Stimulated activated CD4-positive, alpha-beta T cell treated with anti-CD3 and anti-CD28 coated beads, Interleukin-12 subunit alpha, Interleukin-12 subunit beta, amount 100 ng/mL, for 24 hours (primary cell): ENCODE measurements at places on chromosomes 11 and 22.

DNA sequence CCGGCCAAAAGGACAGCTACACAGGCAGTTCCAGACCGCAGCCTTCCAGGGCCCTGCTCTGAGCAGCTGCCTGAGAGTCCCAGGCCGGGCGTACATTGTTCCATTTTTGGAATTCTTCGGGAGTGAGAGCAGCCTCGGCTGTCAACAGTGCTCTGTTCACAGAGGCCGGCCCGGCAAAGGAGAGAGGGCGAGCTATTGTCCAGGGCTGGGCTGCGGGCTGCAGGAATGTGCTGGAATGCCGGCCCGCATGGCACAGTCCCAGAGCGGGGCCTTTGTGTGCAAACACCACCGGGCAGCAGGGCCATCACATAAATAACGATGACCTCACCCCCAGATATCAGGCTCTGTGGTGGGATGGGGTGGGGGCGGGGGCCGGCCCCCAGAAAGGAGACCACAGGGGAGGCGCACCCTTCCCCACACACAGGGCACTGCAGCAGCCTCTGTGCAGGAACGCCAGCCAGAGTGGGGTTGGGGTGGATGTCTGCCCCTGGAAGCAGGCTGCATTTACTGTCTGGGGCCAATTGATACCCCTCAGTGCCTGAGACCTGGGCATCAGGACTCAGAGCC lies 15.8 kb downstream of the LINC01488 start:
- DNase-seq = no peak

DNA sequence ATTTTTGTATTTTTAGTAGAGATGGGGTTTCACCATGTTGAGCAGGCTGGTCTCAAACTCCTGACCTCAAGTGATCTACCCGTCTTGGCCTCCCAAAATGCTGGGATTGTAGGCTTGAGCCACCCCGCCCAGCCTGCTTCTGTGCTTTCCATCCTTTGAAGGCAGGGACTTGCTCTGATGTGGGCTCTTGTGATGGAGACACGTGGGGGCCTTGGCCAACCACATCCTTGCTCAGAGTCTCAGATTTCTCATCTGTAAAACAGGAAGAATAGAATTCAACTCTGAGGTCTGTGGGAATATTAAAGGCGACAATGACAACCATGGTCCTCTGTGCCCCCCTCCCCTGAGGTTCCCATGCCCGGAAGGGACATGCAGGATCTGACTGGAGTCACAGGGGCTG lies 3.8 kb upstream of the GGA1 start:
- peak; percentile 21 for DNase-seq

DNA sequence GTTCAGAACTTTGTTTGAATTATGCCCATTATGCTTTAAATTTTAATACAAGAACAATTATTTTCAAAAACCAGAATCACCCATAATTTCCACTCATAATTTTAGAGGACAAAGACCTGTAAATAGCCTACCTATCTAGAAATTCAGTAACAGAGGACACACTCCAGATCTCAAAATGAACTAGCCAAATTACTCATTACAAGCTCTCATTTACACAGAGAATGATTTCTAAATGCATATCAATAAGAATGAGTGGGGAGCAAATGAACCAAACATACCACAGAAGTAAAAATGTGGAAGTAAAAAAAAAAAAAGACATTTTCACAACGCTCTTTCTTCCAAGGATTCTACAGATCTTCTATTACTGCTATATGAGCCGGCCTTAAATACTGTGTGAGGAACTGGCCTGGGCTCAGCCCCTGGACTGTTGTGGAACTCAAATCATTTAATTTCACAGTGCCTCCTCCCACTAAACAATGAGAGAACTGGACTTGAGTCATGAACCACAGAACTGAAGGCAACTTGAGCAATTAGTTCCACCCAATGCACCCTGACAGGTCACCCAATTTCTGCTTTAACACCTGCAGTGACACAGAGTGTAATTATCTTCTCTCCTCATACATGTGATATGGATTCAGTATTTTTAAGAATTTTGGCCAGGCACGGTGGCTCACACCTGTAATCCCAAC lies 8.0 kb downstream of the MRTFA start:
- no peak for DNase-seq

DNA sequence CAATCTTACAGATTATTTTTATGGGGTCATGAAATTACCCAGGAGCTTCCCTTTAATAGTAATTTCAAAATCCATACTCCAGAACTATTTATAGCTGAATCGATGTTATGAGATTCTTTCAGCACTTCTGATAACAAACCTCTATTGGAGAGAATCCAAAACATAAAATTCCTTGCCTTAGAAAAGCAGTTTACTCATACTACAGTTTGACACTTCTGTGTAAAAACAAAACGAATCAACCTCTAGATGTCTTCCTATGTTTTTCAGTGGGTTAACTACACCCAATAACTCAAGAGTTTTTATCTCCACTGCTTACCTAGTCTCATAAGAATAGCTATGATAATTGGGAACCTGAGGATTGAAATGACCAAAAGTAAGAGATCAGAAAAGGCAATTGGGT lies 35.6 kb downstream of the KIF18A start:
- DNase-seq = no peak

DNA sequence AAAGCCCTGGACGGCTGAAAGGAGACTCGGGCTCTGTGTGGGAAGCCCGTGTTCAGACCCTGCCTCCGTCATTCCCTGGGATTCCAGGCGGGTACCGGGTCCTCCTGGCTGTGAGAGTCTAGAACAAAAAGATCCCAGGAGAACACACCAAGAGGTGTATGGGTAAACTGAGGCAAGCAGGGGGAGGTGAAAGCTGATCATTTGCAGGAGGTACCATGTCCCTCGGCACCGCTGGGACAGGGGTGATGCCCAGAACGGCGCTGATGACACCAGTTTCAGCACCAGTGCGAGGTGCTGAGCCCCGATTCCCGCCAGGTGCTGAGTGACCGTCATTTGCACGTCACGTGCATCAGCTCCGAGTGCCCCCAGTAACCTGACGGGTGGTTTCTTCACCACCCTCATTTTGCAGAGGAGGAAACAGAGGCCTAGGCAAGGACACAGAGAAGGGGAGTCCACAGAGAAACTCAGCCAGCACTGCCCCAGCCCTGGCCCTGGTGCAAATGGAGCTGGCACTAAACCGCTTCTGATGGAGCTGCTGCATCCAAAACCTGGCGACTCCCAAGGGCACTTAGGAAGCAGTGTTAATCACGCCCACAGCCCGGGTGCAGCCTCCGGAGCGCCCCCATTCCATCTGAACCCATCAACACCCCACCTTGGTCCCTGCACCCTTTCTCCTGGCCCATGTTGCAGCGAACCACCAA lies 16.8 kb downstream of the MACROD1 start:
- no peak for DNase-seq

- no peak for DNase-seq
Measured at GRCh38 chr11:16805938-16806337, 67.5 kb downstream of the C11orf58 start.

- DNase-seq = no peak
Measured at GRCh38 chr22:24421428-24421931, 5.9 kb upstream of the ADORA2A start.
